ENCODE measurements at places on chromosomes 11 and 22.

DNA sequence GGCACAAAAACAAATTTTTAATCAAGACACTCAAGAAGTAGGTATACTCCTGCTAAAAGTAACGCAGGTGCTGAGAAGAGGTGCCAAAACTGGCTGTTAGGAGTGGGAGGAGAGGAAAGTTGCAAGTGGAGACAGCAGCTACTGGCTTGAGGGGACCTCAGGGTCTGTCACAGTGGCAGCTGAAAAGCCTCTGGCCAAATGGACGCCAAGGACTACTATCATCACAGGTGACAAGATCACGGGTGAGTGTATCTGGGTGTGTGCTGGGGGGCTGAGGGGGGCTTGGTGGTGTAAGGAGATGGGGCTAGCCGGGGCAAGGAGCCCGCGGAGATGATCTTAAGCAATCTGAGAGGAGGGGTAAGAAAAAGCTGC is 687 bp downstream of the ZNF202 start:
- no peak for DNase-seq

DNA sequence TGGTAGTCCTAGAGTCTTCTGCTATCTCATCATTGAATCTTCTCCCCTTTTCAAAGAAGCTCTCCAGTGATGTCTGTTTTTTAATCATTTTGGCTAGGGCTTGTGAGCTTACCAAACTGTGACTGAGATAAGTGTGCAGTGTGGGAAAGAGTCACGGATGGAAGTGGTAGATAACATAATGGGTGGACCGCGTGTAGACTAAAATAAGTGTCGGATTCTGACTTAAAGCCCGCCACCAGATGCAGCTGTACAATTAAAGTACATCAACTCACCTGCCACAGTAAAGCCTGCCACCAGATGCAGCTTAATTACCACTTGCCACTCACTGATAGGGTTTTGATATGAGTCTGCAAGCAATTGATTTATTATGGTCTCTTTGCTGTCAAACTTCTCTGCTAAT is 581.5 kb downstream of the LRRC4C start:
- DNase-seq = no peak

DNA sequence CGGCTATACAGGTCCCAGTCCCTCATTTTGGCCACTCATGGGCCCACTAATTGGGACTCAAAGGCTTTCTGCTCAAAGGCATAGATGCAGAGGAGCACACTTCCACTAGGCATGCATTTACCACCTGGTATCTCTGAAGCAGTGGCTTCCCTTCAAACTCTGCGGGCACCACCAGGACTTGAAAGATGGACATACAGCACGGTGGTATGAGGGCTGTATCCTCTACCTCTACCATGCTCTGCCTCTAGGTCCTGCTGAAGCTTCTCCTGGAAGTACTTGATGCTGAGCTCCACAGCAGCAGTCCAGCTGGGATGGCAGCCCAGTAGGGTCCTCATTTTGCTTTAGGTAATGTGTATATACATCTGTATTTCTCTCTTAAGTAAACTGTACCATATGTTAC is 49.9 kb downstream of the RAB6A start:
- no peak for DNase-seq

- no peak for DNase-seq
Measured at GRCh38 chr11:108160970-108161566, 39.7 kb downstream of the ACAT1 start.

- DNase-seq = no peak
Measured at GRCh38 chr11:111792955-111793500, 26.8 kb upstream of the PPP2R1B start.

DNA sequence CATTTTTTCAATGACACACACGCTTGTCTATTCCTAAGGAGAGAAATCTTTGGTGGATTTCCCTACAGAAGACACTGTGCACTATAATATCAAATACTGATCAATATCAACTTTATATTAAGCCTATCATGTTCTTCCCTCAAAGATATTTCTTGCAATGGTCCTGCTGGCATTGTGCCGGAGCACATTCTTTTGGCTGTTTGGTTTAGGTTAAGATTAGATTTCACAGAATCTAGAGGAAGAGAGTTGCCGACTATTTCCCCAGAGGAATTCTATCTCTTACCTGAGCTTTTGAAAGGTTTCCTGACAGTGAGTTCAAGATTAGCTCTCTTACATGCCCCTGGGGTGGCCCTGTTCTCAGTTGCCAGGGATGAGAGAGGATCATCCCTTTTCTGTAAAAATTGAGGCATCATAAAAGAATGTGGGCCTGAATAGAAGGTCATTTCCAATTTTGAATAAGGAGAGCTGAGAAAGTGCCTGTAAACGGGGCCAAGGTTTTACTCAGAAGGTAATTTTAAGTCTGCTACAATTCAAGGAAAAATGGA is 180.6 kb upstream of the ARHGAP20 start:
- no peak for DNase-seq

DNA sequence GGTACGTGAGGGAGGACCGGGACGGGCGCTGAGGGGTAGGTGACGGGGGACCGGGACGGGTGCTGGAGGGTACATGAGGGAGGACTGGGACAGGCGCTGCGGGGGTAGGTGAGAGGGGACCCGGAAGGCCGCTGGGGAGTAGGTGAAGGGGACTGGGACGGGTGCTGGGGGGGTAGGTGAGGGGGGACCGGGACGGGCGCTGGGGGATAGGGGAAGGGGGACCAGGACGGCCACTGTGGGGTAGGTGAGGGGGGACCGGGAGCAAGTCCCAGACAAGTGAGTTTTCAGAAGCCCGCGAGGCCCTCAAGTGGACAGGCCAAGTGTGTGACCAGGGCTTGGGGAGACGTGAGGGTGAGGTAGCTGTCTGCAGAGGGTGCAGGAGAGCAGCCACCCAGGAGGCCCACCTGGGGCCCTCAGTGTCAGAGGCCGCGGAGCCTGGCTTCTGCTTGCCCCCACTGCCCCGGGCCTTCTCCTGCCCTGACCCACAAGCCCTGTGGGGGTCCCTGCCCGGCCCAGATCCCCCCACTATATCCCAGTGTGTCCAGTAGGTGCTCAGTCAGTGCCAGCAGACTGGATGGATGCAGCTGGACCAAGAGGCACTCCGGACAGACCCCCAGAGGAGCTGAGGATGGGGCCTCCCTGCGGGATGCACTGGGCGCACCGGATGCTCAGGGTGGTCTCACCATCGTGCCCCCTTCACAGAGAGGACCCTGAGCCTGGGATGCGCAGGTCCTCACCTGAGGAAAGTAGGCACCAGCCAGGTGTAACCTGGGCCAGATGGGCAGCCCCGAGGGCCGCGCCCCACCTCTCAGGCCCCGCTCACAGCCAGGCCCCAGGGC is 44.2 kb upstream of the TH start:
- DNase-seq = no peak

DNA sequence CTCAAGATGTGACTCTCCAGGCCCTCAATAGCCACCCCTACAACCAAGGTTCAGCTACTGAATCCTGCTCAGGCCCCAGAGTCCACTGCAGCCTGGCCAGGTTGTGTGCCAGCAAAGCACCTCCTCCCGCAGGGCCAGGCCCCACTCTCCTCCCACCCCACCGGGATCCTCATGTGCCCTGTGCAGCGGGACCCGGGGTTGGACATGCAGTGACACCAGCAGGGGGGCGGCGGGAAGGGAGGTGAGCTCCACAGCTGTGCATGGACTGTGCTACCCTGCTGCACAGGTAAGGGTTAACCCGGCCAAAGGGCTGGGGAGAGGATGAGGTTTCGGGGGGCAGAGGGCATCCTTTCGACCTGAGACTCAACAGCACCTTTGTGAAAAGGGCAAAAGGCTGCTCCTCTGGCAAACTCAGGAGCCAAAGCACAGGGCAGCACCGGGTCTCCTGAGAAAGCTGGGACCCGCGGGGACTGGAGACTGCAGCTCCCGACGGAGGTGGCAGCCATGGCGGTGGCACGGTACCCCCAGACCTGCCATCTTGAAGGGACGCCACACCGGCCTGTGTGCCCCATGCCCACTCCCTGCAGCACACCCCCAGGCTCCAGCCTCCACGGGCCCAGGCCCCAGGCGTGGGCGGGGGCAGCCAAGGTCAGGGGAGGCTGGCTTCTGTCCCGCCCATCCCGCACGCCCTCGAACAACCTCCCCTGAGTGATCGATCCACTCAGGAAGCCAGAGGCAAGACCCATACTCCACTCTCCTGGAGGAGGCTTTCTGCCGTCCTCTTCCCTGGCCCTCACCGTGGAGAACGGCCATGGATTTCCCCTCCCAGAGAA is 10.6 kb downstream of the PLXNB2 start:
- DNase-seq = no peak

DNA sequence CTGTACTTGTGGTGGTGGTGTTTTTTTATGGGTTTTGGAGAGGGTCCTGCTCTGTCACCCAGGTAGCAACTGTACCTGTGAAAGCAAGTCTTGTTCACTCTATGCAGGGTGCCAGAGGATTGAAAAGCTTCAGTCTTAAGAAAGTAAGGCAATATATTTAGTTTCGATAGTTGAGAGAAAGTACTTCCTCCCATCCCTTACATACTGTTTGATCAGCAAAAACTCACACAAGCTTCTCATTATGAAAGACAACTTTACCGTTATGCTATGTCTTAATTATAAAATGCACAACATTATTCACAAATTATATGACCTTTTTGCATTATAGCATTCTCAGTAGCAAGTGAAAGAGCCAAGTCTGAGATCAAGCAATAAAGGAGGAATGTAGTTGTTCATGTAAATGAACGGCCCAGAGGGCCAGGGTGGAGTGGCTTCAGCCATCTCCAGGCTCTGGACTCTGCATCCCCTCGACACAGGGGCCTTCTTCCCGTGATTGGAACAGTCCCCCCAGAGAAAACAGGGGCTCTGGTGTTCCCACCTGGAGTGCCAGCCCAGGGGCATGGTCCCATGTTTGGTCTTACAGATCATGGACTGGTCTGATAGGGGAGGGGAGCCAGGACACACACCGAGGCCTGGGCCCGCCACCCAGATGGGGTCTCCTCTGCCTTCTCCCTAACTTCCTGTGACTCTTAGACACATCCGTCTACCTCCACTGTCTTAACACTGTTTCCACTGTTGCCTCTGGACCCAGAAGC is 38.7 kb upstream of the CTTN start:
- no peak for DNase-seq

GRCh38 chr11:17771841-17772401 is 37.3 kb downstream of the KCNC1 start:
- DNase-seq = no peak

DNA sequence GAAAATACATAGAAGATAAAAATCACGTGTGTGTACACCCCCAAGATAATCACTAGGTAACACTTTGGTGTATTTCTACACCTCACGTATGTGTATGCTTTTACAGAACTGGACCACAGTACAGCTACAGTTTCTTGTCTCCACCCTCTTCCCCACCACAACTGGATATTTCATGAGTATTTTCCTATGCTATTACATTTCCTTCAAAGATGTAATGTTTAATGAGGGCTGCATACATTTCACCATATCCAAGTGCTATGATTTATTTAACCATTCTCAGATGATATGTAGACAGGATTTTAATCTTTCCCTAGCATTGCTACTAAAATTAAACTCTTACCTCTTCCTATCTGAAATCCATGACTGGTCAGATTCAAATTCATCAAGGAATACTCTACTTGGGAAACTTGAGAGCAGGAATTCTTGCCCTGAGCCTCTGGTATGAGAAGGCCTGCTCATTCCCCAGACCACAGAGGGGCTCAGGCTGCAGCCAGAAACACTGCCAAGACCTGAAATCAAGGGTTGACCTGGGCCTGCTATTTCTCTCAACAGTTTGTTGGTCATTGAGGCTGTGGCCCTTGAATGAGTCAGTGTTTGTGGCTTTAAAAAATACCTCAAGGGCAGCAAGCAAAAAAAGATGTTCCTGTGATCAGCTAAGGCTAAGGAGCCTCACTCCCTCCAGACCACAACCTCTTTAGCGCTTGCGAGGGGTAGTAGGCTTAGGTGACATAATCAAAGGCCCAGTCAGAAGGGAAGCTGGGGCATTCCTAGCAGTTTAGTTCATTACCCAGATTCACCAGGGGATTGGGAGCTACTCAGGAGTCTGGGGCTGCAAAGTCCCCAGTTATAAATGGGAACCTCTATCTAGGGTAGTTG is 55.5 kb downstream of the ABTB2 start:
- DNase-seq = no peak

GRCh38 chr11:116189408-116190170 is 583.2 kb downstream of the BUD13 start:
- no peak for DNase-seq

GRCh38 chr11:115497303-115497702 is 6.9 kb downstream of the CADM1 start:
- no peak for DNase-seq

DNA sequence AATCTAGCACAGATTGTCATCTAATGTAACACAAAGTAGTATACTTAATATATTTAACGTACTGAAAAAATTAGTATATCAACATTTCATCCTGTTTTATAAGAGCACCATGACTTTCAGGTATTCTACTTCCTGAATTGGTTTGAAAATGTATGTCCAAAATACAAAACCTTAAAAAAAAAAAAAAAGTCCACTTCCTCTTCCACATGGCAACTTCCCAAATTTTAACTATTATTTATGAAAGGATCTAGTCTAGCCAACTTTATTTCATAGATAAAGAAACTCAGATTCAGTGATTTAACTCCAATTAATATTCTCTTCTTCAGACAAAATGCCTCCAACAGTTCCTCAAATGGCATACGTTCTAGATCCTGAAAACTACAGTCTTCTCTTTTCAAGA is 44.0 kb downstream of the PIK3C2A start:
- DNase-seq = no peak

DNA sequence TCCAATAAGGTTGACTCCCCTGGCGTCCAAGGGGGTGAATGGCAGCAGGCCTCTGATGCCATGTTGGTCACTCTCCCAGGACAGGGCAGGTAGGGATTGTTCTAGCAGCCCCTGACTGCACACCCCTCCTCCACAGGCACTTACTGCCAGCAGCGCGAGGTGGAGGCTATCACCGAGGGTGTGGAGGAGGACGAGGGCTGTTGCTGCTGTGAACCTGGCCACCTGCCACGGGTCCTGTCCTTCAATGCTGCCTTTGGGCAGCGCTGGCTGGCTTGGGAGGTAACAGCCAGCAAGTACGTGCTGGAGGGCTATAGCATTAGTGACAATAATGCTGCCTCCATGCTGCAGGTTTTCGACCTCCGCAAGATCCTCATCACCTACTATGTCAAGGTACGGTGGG is 7.7 kb upstream of the SIPA1 start:
- DNase-seq = no peak

- no peak for DNase-seq
Measured at GRCh38 chr22:46260038-46260437, 3.1 kb downstream of the PKDREJ start.

DNA sequence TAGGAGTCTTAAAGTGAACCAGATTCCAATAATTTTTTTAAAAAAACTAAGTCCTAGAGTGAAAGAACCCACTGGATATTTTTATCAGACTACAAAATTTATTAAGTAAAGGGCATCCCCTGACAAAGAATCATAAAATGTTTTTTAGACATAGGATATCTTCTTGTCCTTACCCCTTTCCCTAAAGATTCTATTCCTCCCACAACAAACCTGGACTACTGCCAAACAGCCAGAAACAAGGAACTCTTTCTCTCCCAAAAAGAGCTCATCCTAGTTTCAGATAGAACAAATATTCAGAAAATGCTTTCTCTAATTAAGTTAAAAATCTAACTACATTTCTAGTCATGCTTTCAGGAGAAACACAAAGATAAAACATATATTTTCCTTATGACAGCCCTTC is 327.1 kb downstream of the FAM181B start:
- DNase-seq = no peak

GRCh38 chr11:15327786-15328231 is 213.1 kb downstream of the INSC start:
- DNase-seq = no peak
